ENCODE measurements at places on chromosomes 3 and 15.

- DNase-seq: no peak
These were observed 183.8 kb downstream of the MEGF11 start for GRCh38 chr15:66069751-66070150.

- no peak for DNase-seq
These were observed 66.6 kb downstream of the PIK3CB start for GRCh38 chr3:138768125-138768524.

- DNase-seq: no peak
These were observed 69.9 kb downstream of the CDC25A start for GRCh38 chr3:48118322-48118721.

DNA sequence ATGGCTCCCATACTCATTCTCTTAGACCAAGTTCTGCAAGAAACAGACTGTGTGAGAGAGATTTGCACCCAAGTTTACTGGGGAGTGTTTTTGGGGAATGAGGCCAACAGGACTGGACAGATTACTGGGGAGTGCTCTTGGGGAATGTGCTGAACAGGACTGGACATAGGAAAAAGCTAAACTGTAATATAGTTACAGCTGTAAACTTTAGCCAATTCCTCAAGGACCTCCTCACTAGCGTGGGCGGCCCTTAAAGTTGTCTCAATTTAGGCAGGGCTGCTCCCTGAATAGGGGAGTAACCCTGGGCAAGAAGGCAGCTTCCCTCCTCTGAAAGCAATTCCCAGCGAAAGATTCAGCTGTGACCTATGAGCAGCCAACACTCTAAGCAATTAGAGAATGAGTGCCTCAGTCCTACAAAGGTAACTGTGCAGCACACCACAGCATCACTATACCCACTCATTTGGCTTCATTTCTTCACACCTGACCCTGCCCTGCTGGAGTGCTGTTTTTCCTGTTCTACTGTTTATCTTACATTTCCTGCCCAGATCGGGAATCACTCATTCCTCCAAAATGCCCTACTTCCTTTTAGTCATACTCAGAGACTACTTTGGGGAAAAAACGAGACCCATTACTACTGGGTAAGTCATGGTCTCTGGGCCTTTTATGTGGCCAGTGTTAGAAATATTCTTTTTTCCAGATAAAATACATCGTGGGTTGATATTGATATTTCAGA, 41.3 kb upstream of the TRIM42 start:
- DNase-seq: no peak

DNA sequence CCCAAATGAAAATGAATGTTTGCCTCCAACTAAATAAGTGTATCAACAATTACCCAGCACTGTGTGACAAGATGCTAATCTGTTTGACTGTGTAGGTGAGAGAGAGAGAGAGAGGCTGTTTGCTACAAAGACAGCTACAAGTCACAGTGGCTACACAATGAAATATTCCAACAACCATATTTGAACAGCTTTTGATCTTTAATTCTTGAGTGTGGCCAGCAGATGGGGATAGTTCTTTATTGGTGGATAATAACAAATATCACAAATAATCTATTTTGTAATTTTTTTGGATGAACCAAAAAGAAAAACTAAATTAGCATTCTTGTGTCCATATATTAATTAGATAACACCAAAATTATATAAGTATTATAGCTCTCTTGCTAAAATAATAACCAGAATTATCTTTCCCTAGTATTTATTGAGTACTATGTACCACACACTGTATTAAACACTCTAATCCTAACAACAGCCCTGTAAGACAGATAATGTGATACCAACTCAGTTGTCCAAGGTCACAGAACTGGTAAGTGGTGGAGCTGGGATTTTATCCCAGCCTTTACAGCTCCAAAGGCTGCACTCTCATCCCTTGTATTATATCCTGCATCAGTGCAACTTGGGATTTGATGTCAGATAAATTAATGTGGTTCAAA, 61.9 kb upstream of the C3orf80 start:
- no peak for DNase-seq

DNA sequence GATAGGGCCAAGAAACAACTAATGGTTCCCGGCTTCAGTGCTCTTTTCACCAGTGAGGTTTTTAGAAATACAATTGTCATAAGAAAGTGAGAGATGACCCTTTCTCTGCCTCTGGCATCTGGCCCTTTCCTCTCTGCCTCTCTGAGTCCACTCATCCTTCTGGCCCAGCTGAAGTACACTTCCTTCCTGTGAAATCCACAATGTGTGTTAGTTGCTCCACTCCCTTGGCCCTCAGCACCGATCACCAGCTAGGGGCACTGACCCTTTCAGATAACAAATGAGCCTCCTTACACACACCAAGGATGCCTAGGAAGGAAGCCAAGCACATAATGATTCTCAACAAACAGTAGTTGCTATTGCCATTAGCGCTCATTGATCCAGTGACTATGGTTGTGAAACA, 2.9 kb upstream of the CAV3 start:
- DNase-seq: no peak

- DNase-seq: no peak
These were observed 5.6 kb downstream of the ZNF662 start for GRCh38 chr3:42911551-42911950.

GRCh38 chr3:24736701-24737100, 242.1 kb upstream of the THRB start:
- DNase-seq: no peak

DNA sequence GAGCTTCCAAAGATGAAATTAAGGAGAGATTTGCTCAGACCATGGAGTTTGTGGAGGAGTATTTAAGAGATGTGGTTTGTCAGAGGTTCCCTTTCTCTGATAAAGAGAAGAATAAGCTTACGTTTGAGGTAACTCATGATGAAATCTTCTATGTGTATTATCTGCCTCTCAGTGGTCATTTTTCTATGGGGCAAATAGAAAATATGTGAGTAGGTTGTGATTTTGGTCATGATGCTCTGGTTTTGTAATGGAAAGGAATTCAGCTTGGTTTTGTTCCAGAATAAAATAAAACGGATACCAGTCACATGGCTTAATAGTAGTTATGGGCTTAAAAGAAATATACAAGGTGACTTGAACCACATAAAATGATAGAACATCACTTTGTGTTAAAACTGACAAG, 181.1 kb downstream of the ITPR1 start:
- no peak for DNase-seq

- no peak for DNase-seq
These were observed 142.4 kb downstream of the TPRA1 start for GRCh38 chr3:127448161-127448561.

DNA sequence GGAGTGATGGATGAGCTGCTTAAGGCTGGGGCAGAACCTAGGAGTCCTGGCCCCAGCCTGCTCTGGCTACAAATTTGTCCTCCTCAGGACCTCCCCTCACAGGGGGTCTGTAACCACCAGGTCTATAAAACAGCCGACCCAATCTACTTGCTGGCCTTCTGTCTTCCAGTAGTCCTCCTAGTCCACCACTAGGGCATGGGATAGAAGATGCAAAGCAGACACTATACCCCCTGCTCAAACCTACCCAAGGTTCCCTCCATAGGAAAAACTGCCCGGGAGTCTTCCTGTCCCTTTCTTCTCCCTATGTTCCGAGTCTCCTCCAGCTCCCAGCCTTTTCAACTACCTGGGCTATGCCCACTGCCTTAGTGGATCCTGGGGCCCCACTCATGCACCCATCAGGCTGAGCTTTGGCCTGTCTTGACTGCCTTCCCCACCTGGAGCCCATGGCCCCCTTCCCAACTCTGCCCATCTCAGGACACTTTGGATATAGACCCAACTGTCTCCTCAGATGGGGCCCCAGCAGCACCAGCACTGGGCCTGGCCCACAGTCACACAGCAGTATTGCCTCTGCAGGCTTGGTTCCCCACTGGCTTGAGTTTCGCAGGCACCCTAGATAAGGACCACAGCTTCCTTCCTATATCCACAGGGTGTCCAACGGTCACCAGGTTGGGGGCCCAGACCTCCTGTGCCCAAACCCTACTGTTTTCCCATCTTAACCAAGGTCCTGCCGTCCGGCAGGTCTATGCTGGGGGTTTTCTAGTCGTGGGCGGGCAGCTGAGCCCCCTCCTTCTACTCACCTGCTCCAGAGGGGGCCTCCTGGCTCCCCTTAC, 1.1 kb downstream of the HYAL3 start:
- no peak for DNase-seq

- DNase-seq: no peak
These were observed 52.1 kb upstream of the WDR72 start for GRCh38 chr15:53811530-53811929.

DNA sequence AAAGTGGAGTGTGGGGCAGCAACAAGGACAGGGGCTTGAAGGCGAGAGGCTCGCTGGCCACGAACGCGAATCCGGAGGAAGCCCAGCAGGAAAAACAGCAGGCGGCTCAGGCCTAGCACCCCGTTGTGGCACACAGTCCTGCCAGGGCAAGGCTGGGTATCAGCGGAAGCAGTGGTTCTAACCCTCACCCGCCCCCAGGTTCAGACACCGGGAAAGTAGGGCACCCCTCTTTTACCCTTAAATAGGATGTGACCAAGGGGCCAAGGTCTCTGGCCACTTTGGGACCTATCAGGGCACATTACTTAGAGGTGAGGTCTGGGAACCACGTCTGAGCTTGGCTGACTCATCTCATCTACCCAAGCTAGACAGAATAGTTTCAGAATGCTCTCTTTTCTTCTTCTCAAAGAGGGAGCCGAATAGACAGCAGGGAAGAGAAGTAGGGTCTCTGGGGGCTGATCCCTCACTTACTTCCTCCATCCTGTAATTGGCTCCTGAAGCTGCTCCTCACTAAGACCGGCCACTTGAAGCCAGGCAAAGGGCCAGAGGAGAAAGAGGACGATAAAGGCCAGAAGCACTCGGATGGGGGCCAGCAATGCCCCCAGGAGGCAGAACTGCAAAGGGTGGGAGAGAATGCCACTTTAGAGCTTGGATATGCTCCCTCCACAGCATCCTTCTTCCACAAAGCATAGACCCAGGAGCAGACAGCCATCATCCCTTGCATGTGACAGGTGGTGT, 1.7 kb downstream of the LPCAT4 start:
- DNase-seq: no peak

GRCh38 chr15:72358650-72359171, 17.1 kb downstream of the HEXA start:
- DNase-seq: no peak

Measured in stimulated activated CD4-positive, alpha-beta T cell treated with anti-CD3 and anti-CD28 coated beads, Interleukin-4, amount 100 ng/mL, for 48 hours (primary cell).